ENCODE measurements at places on chromosomes 2 and 18.

DNA sequence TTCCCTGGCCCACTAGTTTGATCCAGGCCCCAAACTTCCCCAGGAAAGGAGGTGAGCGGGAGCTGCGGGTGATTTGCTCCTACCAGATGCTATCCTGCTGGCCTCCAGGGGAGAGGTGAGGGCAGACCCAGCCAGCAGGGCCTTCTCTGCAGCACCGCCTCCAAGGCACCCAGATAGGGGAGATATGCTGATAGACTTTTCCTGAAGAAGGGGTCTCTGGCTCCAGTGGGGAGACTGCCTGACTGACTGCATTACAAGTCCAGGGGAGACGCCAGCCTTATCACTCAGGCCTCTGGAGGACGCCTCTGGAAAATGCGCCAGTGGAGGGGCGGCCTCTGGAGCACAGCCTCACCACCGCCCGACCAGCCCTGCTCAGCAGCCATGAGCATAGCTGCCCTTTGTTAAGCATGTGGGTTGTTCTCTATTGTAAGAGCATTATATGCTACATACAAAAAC is 60.6 kb upstream of the SMAD7 start:
- DNase-seq = no peak

DNA sequence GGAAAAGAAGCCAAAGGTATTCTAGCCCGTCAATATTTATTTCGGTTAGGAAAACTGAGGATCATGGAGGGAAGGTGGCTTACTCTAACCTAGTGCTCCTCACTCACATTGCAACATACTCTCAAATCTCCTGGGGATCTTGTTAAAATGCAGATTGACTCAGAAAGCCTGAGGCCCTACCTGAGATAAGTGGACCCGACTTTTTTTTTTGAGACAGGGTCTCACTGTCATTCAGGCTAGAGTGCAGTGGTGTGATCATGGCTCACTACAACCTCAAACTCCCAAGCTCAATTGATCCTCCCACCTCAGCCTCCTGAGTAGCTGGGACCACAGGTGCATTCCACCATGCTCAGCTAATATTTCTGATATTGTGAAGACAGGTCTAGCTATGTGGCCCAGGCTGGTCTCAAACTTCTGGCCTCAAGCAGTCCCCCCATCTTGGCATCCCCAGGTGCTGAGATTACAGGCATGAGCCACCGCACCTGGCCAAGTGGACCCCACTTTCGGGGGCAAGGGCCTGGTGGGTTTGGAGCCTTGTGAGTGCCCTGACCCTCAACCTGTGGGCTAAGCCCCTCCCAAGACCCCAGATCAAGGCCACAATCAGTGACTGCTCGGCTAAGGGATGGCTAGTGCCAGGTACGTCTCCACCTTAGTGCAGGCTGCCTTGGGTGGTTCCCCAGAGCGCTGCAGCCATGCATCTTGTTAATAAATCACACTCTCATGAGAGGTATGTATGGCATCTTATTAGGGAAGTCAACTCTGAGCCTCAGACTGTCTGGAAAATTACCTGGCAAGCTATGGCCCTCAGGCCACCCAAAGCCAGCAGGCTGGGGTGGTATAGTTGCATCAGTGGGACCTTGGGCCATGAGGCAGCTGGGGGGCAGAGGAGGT is 1.1 kb upstream of the NEURL3 start:
- no peak for DNase-seq

- no peak for DNase-seq
Observed at GRCh38 chr2:203918264-203918663, 18.3 kb upstream of the ICOS start.

- DNase-seq = no peak
Observed at GRCh38 chr2:27916293-27916995, 25.9 kb downstream of the BABAM2 start.

GRCh38 chr18:79940126-79940813 is 11.2 kb downstream of the SLC66A2 start:
- no peak for DNase-seq

DNA sequence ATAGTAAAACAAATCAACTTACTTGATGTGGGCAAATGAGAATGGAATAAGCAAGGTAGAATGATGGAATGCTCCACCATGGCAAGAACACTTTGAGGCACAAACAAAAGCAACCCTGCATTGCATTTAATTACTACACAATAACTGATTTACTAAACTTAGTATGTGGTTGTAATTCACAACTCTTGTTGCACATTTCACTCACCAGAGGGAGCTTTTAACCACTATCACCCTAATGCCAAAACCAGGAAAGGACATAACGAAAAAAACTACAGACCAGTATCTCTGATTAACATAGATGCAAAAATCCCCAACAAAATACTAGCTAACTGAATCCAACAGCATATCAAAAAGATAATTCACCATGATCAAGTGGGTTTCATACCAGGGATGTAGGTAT is 659.8 kb downstream of the CPS1 start:
- no peak for DNase-seq

All from HS-5 (cell line).